Cerebellar nuclear complex (tissue), 1 donor: ENCODE measurements at places on chromosomes 3 and 15.

GRCh38 chr3:188349933-188350332 is 196.0 kb downstream of the LPP start:
- no peak for DNase-seq

- DNase-seq = no peak
Measured at GRCh38 chr3:6260551-6261191, 600.2 kb upstream of the GRM7 start.

DNA sequence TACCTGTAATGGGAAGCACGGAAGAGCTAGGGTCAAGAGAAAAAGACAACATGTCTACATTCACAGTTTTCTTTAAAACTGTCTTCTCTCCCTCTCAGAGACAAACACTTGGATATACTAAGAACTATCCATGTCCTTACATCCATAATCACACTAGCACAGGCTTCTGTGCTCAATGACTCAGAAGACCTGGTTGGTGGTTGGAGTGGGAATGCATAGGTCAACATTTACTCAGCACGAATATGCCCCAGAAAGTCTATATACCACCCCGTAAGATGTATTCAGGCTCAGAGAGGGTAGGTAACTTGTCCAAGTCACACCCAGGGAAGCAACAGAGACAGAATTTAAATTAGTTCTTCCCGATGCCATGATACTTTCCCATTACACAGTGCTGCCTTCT is 891.1 kb downstream of the TUSC7 start:
- DNase-seq = no peak

GRCh38 chr3:21109056-21109455 is 642.0 kb downstream of the ZNF385D start:
- no peak for DNase-seq
